ENCODE measurements at places on chromosomes 7 and 10.

- DNase-seq = no peak
Measured at GRCh38 chr10:102639537-102639936, 4.7 kb upstream of the TRIM8 start.

DNA sequence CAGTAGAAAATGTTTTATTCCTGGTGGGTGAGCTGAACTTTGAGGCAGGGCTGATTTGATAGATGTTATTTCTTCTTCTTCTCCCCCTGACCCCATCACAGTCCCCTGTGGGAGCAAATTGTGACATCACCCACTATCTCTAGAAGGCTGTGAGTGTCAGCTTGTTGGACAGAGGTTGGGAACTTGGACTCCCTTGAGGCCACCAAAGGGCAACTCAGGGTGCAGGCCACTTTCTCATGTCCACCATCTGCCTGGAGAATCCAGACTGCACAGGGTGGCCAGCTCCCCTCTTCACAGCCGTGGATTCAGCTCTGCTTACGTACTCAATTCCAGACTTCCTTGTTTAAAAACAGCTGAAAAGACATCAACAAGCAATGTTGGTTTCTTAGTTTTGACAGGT lies 103.0 kb downstream of the LRRC18 start:
- DNase-seq = no peak

DNA sequence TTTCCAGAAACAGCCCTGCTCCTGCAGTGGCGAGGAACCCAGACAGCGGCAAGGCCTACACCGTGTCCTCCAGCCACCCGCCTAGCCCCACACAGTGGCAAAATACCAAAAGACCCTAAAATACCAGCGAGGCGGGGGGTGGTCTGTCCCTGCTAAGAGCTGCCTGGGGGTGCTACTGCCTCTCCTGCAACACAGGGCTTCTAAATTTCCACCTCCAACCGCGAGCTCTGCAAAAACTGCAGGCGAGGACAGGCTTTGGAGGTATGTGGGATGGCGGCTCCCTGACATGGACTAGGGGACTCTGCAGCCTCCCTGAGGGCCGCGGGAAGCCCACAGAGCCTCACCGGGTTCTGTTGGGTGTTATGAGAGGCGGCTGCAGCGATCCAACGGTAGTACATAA lies 122.3 kb downstream of the WDR37 start:
- no peak for DNase-seq

- DNase-seq = no peak
Measured at GRCh38 chr7:74464931-74465886, 11.5 kb downstream of the GTF2IRD1 start.

DNA sequence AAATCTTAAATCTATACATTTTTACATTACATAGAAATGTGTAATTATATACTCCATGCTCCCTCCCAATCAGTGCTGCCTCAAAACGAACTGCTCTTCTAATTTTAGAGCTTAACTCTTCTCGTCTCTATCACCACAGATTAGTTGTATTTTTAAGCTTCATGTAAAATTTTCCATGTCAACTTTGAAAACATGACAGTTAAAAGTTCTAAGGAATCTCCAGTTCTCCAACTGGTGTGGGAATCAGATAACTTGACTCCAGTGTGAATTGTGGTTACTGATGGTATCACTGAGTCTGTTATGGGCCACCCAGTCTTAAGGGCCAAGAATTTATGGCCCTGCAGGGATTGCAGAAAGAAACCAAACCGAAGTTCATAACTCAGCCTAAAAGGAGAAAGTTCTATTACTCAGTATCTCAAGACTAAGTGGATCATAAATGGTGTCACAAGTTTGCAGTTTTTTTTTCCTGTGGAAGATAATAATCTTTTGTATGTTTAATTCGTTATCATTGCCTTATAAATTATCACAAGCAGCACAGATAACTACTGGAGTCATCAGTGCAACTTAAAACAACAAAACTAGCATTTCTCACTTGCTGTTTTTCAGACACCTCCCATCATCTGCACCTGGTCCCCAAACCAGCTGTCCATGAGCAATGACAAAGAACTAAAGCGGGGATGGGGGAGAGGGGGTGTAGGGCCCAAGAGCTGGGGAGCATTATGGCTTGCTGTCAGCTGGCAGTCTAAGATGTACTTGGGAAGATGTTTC lies 31.5 kb upstream of the KMT2E start:
- DNase-seq = no peak

GRCh38 chr10:5045095-5045494 lies 41.4 kb upstream of the AKR1C2 start:
- DNase-seq = no peak

- no peak for DNase-seq
Measured at GRCh38 chr10:132510174-132510611, 27.4 kb upstream of the INPP5A start.

DNA sequence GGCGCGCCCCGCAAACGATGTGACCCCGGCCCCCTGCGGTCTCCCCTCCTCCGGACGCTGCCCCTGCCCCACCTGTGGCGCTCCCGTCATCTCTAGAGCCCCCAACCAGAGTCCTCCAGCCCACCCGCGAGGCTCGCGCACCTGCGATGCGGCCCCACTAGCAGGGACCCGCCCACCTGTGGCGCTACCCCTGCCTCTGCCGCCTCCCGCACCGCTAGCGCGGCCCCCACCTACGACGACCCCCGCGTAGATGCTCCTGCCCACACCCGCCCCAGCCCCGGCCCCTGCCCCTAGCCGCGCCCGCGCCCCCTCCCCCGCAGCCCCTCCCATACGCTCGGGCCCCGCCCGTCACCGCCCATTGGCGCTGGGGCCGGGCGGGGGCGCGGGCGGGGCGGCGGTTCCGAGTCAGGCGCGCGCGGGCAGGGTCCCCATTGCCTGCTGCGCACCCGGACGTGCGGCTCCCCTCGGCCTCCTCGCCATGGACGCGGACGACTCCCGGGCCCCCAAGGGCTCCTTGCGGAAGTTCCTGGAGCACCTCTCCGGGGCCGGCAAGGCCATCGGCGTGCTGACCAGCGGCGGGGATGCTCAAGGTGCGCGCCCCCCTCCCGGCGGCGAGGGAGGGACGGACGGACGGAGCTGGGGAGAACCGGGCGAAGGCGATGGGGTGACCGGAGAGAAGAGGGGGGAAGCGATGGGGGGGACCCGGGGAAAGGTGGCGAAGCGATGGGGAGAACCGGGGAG lies at the start of gene PFKP:
Gene PFKP (plus strand): TSS at position 431 of the 741 bp plus-strand sequence. CDS start 48 bp downstream, at position 479.
- DNase-seq = no peak

- DNase-seq = no peak
Measured at GRCh38 chr7:111364413-111364812, 197.9 kb downstream of the IMMP2L start.

GRCh38 chr7:96219378-96220130 lies 102.3 kb downstream of the SLC25A13 start:
- no peak for DNase-seq

- DNase-seq = no peak
Measured at GRCh38 chr7:70762696-70763095, 369.2 kb upstream of the GALNT17 start.

DNA sequence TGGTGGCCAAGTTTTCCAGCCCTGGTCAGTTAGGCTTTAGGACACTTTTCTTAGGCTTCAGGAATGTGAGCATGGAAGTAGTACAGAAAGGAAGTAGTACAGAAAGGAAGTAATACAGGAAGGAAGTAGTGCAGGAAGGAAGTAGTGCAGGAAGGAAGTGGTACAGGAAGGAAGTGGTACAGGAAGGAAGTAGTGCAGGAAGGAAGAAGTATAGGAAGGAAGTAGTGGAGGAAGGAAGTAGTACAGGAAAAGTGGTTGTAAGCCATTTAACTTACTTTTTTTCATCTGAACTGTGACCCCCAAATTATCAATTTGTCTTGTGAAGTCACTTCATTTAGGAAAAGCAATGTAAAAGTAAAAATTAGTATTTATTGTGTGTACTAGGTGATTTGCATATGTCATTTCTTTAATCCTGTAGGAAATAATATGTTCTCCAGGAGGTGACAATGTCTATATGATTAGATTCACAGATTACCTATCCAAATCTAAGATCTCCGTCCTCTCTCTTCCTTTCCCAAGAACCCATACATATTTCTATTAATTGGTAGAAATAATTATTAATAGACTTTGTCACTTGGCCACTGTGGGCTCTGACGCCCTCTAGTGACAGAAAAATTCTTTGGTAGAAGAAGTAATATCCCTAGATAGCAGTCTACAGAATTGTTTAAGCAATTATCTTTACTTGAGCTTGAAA lies 3.9 kb upstream of the FAS start:
- no peak for DNase-seq

DNA sequence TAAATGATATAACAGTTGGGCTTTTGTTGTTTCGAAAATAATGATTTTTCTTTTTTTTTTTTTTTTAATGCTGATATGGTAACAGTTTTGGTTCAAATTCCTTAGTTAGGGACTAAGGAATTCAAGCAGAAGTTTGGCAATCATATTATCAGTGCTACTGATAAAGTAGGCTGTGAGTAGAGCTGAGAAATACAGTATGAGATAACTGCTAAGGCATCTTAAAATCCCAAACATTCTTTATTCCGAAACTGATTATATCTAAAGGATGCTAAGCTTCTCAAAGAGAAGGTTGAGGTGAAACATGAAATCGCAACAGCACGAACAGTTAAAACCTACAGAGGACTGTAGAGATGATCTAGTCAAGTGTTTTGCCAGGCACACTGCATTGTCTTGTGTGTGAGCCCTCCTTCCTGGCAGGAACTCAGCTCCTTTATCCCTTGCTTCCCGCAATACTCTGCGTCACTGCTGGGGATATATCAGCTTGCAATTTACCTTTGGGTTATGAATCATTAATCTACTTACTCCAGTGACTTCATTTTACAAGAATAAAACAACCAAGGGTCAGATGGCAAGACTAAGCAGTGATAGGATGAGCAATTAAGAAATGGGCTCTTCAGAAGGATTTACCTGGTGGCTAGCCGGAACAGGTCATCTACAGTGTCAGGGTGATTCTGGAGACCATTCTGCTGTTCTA lies 36.7 kb downstream of the IRF5 start:
- DNase-seq = no peak
